ENCODE measurements at places on chromosomes 13 and 19. TPM values are rescaled to one million over a fixed set of nuclear protein-coding genes. Genes with fewer than 3 reads are reported as not detected.

SOX21 gene
- not detected for total RNA-seq

MED25 gene
- 95.8 TPM for total RNA-seq

CEACAM8 gene
- not detected for total RNA-seq

NUDT15 gene
- total RNA-seq, result 19.2 TPM

MBD3L2 gene
- not detected for total RNA-seq

IGFL2 gene
- total RNA-seq, result not detected

NLRP11 gene
- 0.22 TPM for total RNA-seq

KIR2DL1 gene
- total RNA-seq, result not detected

ZNF460 gene
- total RNA-seq, result 74.8 TPM

ZNF534 gene
- not detected for total RNA-seq

LILRA1 gene
- total RNA-seq, result not detected

DLEU7 gene
- total RNA-seq, result not detected

FGF21 gene
- not detected for total RNA-seq

ZNF223 gene
- total RNA-seq, result 6.0 TPM

ZNF284 gene
- total RNA-seq, result 4.7 TPM

ZBTB45 gene
- total RNA-seq, result 19.6 TPM

DLL3 gene
- 0.19 TPM for total RNA-seq

CEACAM3 gene
- total RNA-seq, result not detected

MAP4K1 gene
- 1.2 TPM for total RNA-seq

KASH5 gene
- total RNA-seq, result not detected

ZNF578 gene
- total RNA-seq, result not detected

SNRPD2 gene
- total RNA-seq, result 663 TPM

LHFPL6 gene
- not detected for total RNA-seq

LYPD3 gene
- total RNA-seq, result 6.6 TPM

PRRG2 gene
- total RNA-seq, result 19.0 TPM

KLK15 gene
- not detected for total RNA-seq

TRPC4 gene
- 0.20 TPM for total RNA-seq

NPAS1 gene
- 1.2 TPM for total RNA-seq

RFX2 gene
- total RNA-seq, result 9.3 TPM

TTC9B gene
- total RNA-seq, result not detected

CCDC194 gene
- not detected for total RNA-seq

MAST1 gene
- 2.6 TPM for total RNA-seq

ZNF564 gene
- 8.7 TPM for total RNA-seq

PSMC4 gene
- 300 TPM for total RNA-seq

MTUS2 gene
- not detected for total RNA-seq

COMP gene
- total RNA-seq, result not detected

KLK4 gene
- total RNA-seq, result not detected

PODNL1 gene
- not detected for total RNA-seq

LILRA6 gene
- total RNA-seq, result not detected

ZNF99 gene
- total RNA-seq, result not detected

ZSWIM9 gene
- 16.4 TPM for total RNA-seq

NXNL1 gene
- not detected for total RNA-seq

Data from Calu3 (cell line).